ENCODE measurements at places on chromosomes 3 and 15.

DNA sequence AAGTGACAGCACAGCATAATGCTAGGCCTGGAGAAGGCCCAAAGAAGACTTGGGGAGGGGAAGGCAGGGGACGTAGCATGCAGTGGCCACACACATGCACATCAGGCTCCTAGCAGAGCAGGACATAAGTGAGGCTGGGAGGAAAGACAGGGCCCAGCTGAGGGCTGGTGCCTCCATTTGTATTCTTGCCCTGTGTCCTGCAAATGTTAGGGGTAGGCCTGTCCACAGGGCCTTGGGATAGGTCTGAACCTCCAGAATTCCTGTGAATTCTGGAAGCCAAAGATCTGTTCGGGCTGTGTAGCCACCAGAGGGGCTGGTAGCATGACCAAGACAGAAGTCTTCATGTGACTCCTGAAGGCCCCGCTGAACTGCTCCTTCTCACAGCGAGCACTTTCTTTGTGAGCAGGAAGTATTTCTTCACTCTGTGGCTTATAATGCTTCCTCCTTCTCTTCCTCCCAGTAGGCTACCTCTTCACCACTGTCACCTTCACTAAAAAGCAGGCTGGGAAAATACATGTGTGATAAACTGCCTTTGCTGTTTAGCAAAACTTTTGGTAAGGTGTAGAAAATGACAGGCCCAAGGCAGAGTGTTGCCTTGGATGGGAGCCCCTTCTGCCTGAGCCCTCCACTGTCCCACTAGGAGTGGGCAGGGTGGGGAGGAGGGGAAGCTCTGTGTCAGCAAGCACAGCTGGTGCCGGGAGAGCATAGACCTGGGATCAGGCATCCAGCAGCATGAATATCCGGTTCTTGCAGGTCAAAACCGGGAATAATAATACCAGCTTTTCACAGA lies 8.4 kb downstream of the CERS3 start:
- DNase-seq: no peak

DNA sequence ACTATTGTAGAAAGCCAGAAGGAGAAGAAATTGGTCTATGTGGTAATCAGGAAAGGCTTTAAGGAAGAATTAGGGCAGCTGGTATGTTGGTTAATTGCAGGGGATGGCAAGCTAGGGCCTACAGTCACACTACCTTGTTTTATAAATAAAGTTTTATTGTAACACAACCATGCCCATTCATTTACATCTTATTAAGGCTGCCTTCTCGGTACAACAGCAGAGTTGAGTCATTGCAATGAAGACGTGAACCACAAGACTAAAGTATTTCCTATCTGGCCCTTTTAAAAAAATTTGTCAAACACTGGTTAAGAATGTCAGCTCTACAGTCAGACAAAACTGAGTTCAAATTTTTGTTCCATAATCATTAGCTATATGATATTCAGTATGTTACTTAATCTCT lies 8.3 kb downstream of the SERPINI1 start:
- no peak for DNase-seq

DNA sequence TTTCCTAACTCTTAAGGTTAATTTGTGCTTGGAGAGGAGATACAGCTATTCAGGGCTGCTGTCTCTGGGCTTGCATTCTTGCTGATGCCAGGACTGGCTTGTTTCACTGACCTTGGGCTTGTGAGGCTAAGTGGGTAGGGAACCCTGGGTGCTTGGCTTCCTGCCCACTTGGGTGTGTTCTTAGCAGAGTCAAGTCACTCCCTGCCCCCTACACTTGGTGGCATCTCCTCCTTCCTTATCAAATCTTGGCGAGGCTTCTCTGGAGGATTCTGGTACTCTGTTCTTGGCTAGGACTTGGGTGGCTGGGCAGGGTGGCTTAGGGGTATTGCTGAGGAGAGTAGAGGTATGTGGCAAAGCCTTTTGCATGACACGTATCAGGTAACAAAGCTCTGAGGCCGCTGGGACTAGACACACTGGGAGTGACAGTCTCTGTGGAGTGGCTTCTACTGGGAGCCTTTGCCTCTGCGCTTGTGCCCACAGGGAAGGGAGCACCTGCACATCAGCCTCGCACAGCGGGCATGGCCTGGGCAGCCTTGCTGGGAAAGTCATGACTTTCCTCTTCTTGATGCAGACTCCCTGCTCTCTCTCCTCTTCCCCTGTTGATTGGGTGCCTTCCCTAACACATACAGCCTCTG lies 41.8 kb downstream of the CHCHD6 start:
- DNase-seq: no peak

- DNase-seq: peak; percentile 91
These were observed 20.5 kb upstream of the ENTPD3 start for GRCh38 chr3:40366203-40367162.

GRCh38 chr3:9846931-9847488 lies 3.2 kb upstream of the RPUSD3 start:
- DNase-seq: no peak

DNA sequence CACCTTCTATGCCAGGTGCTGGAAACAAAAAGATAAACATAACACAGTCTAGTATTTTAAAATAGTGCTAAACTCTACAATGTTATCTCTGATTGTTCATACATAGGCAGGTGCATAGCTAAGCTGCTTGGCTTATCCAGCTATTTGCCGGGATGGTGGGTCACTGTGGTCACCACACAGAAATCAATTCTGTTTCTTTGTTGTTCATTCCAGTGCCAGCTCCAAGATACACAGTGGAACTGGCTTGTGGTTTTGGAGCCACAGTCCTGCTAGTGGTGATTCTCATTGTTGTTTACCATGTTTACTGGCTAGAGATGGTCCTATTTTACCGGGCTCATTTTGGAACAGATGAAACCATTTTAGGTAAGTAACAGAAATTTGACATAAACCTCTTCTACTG lies 130.2 kb downstream of the IL1RAP start:
- no peak for DNase-seq

DNA sequence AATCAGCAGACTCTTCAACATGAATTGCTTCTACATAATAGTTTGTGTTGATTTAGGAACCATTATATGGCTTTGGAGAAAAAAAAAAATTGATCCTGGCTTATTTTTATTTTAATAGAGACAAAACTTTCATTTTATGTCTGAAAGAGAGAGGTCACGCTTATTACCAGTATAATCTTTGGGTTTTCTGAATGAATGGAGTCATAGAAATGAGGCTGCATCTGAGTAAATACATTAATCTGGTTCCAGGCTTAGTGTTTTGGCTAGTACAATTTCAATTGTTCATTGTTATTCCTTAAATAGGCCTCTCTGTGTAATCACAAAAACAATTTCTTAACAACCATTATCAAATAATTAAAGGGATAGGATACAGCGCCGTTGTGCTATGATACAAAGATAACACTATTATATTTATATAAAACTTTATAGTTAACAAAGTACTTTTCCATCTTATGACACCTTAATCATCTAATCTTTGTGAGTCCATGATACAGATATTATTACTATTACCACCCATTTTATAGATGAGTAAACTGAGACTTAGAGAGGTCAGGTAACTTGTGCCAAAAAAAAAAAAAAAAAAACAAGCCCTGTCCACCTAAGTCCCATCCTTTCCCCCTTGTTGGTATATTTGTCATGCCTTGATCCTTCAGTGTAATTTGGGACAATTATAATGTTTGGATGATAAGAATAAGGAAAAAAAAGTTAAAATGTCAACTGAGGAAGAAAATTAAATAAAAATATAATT lies 41.8 kb upstream of the GOLM2 start:
- no peak for DNase-seq

DNA sequence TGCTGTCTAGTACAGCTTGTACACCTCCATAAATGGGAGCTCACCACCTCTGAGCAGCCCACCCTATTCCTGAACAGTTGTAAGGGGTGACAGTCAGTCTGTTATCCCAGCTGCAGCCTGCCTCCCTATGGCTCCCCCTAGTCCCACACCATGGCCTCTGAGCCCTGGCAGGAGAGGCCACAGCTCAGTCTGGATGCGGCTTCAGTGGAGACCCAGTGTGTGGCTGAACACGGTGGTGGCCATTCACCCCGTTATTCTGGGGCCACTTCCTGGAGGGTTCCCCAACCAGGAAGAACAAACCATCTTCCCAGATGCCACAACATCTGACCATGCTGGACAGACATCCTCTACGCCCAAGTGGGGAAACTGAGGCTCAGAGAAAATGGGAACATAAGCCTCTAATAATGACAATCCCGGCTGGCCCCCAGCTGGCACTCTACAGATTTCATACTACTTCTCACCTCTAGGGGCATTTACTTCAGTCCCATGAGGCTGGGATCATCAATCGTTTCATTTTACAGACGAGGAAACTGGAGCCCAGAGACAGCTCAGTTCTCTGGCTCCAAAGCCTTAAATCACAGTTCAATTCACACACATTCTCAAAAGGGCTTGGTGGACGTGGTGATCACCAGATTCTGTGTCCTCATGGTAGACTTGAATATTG lies 9.2 kb upstream of the GRIP2 start:
- DNase-seq: no peak

- no peak for DNase-seq
These were observed 52.4 kb upstream of the CMSS1 start for GRCh38 chr3:99765042-99765942.

DNA sequence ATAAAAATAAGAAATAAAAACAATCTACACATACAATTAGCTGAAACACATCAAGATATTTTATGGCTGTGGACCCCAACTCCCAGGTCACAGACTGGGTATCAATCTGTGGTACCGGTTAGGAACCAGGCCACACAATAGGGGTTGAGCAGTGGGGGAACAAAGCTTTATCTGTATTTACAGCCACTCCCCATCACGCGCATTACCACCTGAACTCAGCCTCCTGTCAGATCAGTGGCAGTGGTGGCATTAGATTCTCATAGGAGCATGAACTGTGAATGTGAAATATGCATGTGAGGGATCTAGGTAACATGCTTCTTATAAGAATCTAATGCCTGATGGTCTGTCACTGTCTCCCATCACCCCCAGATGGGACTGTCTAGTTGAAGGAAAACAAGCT lies 17.7 kb upstream of the DNAJC19 start:
- DNase-seq: no peak

DNA sequence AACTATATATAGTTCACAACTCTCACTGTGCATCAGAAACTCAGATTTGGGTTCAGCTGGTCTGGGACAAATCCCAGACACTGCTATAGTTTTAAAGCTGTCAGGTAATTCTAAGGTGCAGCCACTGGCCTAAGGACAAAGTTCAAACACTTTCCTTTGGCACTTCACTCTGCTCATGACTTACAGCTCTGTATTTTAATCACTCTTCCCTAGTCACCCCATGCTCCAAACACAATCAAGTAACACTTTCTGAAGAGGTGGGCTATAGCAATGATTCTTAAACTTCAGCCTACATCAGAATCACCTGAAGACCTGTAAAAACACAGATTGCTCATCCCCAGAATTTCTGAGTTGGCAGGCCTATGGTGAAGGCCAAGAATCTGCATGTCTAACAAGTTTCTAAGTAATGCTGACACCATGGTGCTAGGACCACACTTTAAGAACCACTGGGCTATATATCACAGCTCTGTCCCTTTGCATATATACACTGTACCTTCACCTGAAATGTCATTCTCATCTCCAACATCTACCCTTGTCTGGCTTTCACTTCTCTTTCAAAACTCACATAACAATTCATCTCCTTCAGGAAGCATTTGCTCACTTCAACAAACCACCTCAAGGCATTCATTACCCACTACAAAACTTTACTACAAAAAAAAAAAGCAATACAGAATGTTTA lies 21.4 kb downstream of the STAG1 start:
- peak; percentile 24 for DNase-seq

- no peak for DNase-seq
These were observed 124.9 kb upstream of the PRR20G start for GRCh38 chr3:127412578-127413317.

- DNase-seq: no peak
These were observed 74.2 kb downstream of the OCA2 start for GRCh38 chr15:28024889-28025250.

DNA sequence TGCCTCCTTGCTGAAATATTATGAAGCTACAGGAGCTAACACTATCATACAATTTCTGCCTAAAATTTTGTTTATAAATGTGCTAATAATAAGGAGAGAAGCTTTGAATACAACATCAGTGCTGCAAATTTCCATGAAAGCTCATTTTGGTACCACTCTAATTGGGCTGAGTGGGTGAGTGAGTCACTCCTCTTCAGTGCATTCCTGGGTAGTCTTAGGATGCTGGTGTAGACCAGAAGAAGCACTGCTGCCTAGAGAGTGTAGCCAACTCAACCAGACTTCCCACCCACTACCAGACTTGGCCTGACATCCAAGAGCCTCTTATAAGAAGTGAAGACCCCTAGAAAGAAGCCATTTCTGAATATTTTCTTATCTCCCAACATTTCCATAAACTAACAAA lies 32.5 kb upstream of the CCDC54 start:
- no peak for DNase-seq

DNA sequence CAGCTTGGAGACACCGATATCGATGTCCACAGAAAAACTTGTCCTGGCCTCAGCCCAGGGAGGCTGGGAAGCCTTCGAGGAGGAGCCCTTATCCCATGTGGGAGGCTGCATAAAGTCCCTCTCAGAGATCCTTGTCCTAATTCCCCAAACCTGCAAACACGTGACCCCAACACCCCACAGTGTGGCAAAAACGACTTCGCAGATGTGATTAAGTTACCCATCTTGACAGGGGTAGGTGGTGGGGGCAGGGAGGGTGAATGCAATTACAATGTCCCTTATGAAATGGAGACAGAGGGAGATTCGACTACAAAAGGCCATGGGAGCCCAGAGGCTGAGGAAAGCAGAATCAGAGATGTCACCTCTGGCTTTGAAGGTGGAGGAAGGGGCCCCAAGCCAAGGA lies 2.3 kb upstream of the TLR9 start:
- no peak for DNase-seq

DNA sequence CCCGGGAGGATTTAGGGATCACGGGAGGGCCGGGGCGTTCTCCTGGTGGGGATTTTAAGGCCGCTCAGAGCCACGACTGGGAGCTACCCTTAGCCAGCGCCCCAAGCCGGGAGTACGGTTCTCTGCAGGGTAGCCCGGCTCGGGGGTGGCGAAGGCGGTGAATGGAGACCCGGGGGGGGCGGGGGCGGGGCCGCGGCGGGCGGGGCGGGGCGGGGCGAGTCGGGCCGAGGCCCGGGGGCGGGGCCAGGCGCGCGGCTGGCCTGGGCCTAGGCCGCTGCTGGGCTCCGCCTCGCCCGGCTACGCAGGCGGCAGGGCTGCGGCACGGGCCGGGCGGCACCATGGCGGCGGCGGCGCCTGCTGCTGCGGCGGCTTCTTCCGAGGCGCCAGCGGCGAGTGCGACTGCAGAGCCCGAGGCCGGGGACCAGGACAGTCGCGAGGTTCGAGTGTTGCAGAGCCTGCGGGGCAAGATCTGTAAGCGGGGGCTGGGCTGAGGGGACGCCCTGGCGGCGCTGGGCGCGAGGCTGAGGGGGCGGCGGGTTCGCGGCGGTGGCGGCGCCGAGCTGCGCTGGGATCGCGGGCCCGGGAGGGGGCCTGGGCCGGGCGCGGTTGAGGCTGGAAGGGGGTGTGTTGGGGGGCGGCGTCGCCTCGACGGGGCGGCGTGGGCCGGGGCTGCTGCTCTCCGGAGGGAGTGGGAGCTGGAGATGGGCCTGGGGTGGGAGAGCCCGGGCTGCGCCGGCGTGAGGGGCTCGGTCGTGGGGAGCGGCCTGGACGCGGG lies at the start of gene RASA2:
Gene RASA2 (plus strand): TSS at position 282 of the 775 bp plus-strand sequence. CDS start 57 bp downstream, at position 339.
- DNase-seq: peak; percentile 81

Data from epithelial cell of esophagus (primary cell).